Activated T-cell treated with anti-CD3 and anti-CD28 coated beads for 24 hours (primary cell): ENCODE measurements at places on chromosomes 5 and 9.

DNA sequence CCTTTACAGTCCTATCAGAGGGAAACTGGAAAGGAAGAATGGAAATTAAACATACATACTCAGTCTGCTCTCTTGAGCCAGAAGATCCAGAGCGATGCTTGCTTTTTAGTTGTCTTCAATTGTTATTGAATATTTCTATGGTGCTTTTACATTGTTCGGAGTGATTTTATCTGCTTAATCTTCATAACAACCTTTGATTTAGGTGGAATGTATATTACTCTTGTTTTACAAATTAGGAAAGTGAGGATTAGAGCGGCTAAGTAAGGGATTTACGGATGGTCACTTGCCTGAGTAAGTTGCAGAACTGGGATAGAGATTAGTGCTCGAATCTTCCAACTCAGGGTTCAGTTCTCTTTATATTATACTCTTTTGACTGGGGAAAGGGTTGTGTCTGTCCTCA lies 69.1 kb downstream of the PBX3 start:
- DNase-seq: no peak

DNA sequence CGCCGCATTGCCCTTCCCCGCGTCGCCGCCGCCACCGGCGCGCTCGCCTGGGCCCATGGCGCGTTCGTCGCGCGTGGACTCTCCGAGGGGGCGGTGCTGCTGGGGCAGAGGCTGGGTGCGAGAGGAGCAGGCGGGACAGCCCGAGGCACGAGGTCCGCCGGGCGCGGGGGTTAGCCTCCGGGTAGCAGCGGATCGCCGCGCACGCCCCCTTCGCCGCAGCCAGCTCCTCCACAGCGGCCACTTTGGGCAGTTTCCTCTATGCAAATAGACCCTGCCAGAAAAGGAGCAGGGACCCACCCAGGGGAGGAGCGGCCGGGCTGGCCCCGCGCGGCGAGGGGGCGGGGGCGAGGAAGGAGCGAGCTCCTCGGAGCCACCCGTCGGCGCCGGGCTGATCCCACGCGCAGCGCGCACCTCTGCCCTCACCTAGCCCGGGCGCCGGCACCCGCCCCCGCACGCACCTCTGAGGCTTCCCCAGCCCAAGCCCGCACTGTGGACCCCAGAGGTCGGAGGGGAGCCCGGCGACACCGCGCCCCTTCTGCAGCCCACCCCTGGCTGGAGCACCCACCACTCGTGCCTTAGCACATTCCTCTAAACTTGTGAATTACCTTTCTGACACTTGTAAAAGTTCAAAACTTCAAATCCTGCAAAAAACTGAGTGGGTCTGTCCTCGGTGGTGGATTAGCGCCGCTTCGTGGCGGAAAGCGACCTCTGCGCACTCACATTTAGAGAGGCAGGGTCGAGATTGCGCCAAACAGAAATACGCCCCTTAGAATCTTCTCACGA lies at the start of gene COL23A1:
TSS of gene COL23A1 (minus strand) at position 253 of the 783 bp plus-strand sequence.
- no peak for DNase-seq

DNA sequence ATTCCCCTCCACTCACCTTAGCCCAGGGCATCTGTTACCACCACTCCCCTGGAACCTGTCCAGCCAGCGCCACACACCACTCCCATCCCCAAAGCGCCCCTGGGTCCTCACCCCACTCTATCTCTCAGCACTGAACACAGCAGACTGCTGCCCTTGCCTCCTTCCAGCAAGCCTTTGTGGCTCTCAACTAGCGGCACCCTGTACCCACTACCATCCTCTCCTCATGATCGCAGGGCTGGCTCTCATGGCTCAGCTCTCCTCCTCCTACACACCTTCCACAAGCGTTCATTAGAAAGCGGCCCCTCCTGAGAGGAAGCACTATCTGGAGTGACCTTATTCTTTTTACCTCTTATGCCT lies 13.3 kb upstream of the BASP1 start:
- no peak for DNase-seq

DNA sequence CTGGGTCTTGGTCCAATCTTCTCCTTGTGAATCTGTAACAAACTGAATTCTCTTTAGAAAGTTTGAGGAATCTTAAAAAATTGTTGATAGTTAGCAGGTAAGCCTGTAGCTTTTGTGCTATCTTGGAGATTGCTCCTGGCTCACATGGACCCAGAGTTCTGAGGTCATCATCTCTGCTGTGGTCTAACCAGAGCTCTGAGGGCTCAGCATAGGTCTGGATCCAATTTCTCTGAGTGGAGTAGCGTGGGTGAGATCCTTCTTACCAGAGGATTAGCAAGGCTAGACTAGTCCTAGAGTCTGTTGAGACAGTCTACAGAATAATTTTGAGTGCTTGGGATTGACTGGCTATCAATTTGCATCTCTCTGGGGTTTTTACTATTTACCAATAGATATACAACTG lies 60.5 kb upstream of the IL6ST start:
- no peak for DNase-seq

DNA sequence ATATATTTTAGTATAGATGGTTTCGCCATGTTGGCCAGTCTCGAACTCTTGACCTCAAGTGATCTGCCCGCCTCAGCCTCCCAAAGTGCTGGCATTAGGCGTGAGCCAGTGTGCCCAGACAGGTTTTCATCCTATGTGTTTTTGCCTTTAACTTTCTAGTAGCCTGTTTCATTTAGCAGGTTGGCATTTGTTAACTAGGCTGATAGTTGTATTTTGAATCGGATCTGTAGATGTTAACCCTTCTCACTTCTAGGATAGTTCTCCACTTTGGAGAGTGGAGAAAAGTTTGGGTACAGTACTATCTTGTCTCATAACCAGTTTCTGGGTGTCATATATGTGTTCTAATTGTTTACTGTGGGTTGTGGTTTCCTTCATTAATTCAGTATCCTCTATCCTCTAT lies 7.3 kb upstream of the FGF18 start:
- DNase-seq: no peak

DNA sequence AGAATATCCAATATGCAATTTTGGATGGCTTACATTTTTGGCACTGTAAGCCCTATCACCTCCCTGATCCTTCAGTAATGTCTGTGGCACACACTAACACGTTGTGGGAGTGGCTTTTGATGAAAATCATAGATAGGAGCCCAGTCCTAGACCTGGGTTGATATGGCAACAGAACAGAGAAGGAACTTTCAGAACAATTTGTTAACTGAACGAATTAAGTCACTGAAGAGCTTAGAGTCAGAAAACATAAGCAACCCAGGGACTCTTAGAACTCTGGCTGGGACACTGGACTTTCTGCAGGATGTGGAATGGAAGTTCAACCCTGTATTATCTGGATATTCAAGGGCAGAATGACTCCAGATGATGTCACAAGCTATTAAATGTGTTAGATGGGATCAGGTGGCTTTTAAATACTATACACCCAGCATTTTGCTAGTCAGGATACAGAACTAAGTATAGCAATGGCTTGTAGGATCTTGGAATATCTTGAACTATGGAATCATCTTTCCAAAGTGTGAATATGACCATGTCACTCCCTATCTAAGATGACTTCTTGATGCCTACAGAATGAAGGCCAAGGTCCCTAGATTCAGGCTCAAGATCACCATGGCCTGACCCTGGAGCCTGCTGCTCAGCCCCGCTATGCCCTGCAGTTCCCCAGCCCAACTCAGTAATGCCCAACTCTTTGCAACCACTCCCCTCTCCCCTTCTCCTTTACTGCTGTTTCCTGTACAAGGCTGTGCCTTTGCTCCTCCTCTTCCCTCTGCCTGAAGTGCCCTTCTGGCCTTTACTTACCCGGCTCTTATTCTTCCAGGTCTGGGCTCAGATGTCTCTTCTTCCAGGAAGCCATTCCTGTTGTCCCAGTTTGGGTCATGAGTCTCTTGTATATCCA lies 42.8 kb downstream of the VLDLR start:
- DNase-seq: no peak

DNA sequence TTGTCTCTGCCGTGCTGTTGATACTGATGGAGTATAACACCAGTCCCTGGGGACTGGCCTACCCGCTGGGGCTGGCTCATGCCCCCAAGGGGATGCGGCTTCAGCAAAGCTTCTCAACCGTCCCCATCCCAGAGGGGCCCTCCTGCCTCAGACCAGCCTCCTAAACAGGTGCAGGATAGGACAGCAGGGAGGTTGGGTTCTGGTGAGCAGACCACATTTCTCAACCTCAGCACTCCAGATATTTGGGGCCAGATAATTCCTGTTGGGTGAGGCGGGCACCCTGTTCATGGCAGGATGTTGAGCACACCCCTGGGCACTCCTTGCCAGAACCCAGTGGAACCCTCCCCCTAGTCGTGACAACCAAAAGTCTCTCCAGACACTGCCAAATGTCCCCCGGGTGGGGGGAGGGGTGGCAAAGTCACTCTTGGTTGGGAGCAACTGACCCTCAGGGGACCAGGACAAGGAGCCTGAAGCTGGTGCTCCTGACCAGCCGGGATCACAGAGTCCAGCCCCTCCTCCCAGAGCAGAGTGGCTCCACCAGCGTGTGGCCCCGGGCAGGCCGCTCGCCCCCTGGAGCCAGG lies 107.8 kb downstream of the ZNF354C start:
- DNase-seq: no peak

- DNase-seq: no peak
These were observed 456.0 kb upstream of the MEF2C start for GRCh38 chr5:89338935-89339334.

DNA sequence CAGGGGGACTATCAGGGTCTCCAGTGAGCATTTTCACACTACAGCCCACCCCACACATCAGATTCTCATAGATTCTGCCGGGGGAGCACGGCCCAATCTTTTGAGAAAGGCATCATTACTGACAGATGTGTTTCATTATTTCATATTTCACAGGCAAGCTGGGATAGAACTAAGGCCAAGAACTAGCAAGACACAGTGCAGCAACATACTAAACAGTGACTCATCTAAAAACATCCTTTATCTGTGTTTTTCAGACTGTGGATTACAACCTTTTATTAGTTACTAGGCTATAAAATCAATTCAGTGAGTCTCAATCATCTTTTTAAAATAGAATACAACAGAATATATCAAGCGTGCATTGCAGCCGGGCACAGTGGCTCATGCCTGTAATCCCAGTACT lies 59.8 kb downstream of the CPLANE1 start:
- no peak for DNase-seq

DNA sequence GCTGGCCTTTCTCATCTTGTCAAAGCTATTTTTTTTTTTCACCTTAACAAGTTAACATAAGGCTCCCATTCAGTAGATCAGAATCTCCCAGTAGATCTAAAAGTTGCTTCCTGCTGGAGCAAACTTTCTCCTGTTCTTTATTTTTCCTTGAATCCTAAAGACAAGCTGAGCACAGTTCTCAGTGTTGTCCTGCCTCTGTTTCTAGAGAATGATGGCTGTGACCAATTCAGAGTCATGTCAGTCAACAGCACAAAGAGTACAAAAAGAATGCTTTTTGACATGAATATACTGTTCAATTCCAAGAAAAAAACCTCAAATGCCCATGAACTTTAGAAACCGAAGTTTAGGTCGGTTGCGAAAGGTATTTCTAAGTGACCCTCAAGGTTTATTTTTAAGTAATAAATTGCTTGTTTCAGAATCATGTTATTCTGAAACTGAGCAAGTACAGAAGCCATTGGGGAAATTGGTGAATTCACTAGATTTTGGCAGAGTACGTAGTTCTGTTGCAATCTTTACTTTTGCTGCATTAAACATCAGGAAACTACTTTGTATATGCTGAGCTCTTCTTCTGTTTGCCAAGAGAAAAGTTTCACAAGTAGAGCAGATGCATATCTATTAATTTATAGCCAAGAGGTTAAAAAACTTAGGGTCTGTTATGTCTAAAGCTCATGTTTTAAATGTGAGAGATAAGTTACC lies 161.7 kb upstream of the RPS23 start:
- no peak for DNase-seq

DNA sequence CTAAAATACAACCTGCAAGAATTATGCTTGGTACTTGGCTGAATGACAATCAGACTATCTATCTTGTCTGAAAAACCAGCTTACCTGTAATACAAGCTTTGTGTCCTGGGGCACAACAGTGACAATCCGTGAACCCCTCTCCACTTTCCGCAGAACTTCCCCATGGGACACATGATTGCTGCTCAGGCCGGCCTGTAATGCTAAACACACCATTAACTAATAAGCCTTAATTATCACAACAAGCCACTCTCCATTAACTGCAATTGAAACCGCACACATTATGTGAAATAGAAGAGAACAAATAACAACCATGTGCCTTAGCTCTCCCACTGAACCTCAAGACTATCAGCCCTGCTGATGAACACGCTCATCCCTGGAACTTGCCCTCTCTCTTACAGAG lies 33.7 kb downstream of the ELP1 start:
- DNase-seq: no peak

- DNase-seq: no peak
These were observed 11.1 kb downstream of the LHX6 start for GRCh38 chr9:122217640-122218039.
